Naive thymus-derived CD4-positive, alpha-beta T cell (primary cell): ENCODE measurements at places on chromosomes 11 and 22. TPM values are rescaled to one million over a fixed set of nuclear protein-coding genes. Genes with fewer than 3 reads are reported as not detected.

The ZNRF3 gene
- 0.98 TPM for total RNA-seq

The APLP2 gene
- 51.5 TPM for total RNA-seq

The MMP12 gene
- not detected for total RNA-seq

The STK33 gene
- 0.18 and 0.19 TPM in 2 replicates for total RNA-seq

The CSRP3 gene
- total RNA-seq, result not detected

DNA sequence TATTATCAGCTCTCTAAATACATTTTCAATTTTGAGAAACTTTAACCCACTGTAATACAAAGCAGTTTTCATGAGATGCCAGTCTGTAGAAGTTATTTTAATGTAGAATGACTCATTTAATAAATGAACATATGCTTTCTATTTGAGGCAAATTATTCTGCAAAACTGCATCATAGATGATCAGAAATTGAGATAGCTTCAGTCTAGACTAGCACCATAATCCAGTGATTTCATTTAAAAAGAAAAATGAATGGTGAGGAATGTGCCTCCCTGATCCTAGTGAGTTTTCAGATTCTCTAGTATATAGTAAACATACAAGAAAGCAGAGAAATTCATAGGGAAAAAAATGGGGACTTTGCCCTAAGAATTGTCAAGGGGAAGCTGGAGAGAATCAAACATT, 66.1 kb downstream of the OR5AK2 start:
- no peaks in the 10 kb centered on the region for H3K27me3 ChIP-seq
- DNase-seq, result no peak
- no peaks in the 10 kb centered on the region for H3K4me1 ChIP-seq
- H3K36me3 ChIP-seq, result no peaks in the 10 kb centered on the region

DNA sequence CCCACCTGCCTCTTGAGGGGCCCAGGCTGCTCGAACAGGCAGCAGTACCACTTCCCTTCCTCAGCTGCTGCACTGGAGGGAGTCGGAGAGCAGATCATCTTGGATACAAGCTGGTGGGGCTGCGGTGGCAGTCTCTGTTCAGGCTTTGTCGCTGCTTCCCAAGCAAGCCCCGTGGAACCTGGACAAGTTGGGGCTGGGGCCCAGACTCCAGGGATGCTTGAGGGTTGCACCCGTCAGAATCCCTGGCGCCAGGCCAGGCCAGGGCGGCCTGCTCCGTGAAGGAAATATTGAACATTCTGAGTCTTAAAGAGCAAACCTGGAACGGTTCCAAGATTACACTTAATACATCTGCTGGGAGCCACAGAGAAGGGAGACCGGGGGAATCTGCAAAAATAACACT, 310.1 kb upstream of the SORL1-AS1 start:
- H3K36me3 ChIP-seq, result no peaks in the 10 kb centered on the region
- H3K27ac ChIP-seq, result no peak overlapping the region
- no peaks in the 10 kb centered on the region for H3K4me1 ChIP-seq
- no peaks in the 10 kb centered on the region for H3K27me3 ChIP-seq
- no peak overlapping the region for H3K4me3 ChIP-seq

GRCh38 chr22:36452250-36452977, 29.0 kb downstream of the TXN2 start:
- no peaks in the 10 kb centered on the region for H3K36me3 ChIP-seq
- peak overlapping the region; percentile 12 for H3K4me3 ChIP-seq
- peaks cover 50% of the 10 kb centered on the region for H3K4me1 ChIP-seq
- no peak for DNase-seq
- no peaks in the 10 kb centered on the region for H3K27me3 ChIP-seq

- H3K27ac ChIP-seq, result no peak overlapping the region
- H3K4me3 ChIP-seq, result no peak overlapping the region
- no peaks in the 10 kb centered on the region for H3K36me3 ChIP-seq
- H3K4me1 ChIP-seq, result no peaks in the 10 kb centered on the region
These were observed 31.2 kb downstream of the TREH start for GRCh38 chr11:118648291-118648690.

- no peaks in the 10 kb centered on the region for H3K36me3 ChIP-seq
- no peaks in the 10 kb centered on the region for H3K27me3 ChIP-seq
- no peak overlapping the region for H3K4me3 ChIP-seq
- H3K4me1 ChIP-seq, result no peaks in the 10 kb centered on the region
- no peak for DNase-seq
These were observed 777 bp downstream of the TBX10 start for GRCh38 chr11:67638535-67639437.

DNA sequence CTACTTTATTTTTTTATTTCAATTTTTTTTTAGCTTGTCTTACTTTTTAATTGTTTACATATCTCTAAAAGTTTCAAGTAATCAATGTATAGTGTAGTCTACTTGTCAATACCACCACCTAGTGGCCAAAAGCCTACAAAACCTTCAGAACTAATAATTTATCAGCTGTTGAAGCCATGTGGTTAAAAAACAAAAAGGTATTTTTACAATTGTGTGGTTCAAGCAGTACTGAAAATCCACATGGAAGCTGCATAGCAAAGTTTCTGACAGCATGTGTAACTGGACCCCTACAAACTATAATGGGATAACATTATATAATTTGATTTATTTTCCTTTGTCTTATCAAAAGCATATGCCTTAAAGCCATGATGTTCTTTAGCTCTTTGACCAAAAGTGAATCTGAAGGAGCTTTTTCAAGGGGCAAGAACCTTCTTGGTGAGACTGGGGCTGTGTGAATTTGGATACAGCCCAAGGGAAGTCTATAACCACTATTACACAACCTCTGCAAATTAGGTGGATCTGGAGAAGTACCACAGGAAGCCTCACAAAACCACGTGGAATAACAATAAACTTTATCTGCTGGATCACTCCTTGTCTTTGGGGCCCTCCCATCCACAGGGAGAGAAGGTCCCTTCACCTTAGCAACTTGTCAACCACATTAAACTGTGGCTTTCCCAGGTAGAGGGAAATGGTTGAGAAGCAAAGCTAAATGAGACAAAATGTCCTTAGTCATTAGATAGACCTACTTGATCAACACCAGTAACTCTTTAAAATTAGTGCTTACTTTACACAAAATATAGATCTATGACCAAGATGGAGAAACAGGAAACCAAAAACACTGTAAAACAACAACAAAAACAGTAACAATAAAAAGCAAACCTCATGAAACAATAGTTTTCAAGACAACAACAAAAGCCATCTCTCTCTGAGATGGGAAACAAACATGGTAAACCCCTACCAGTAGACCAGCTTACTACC, 9.9 kb downstream of the NARS2 start:
- no peak overlapping the region for H3K27ac ChIP-seq
- no peak overlapping the region for H3K4me3 ChIP-seq
- DNase-seq, result peak; percentile 64
- H3K36me3 ChIP-seq, result peaks cover 6% of the 10 kb centered on the region
- H3K27me3 ChIP-seq, result no peaks in the 10 kb centered on the region

DNA sequence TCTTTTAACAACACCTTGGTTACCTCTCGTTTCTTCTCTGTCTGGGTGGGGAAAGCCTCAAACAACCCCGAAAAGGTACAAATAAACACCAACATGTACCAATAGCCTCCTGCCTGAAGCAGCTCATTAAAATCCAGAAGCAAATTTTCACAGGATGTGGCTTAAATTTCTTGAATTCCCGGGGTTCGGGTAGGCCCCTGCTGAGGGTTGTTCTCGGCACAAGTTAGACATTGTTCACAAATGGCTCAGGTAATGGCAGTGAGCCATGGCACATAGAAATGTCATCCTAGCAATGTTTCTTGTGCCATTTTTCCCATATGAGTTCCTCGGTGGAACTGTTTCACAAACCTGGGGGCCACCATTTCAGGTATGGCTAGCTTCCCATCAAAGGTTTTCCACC, 19.7 kb upstream of the GLYATL1 start:
- H3K4me1 ChIP-seq, result no peaks in the 10 kb centered on the region
- H3K27ac ChIP-seq, result no peak overlapping the region
- no peak for DNase-seq
- no peak overlapping the region for H3K4me3 ChIP-seq

DNA sequence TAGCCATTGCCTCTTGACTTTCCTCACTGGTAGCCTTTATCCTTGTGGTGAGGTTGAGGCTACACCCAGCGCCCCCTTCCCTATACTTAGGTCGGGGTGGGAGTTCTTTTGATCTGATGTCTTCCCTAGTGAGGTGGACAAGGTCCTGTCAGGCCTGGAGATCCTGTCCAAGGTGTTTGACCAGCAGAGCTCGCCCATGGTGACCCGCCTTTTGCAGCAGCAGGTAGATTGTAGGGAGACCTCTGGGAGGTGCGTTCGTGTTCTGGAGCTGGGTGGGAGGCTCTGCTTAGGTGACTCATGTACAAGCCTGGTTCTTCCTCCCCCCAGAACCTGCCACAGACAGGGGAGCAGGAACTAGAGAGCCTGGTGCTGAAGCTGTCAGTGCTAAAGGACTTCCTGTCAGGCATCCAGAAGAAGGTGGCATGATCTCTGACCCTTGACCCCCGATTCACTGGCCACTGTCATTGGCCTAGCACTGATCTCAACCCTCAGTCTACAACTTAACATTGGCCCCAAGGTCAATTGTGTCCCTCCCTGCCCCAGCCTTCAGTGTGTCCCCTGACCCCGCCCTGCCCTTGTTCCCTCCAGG, 4.9 kb downstream of the INPPL1 start:
- peaks cover 66% of the 10 kb centered on the region for H3K36me3 ChIP-seq
- no peaks in the 10 kb centered on the region for H3K27me3 ChIP-seq
- no peak for DNase-seq
- H3K4me3 ChIP-seq, result no peak overlapping the region

GRCh38 chr22:38107692-38108515, 2.6 kb downstream of the BAIAP2L2 start:
- H3K4me3 ChIP-seq, result no peak overlapping the region
- no peaks in the 10 kb centered on the region for H3K27me3 ChIP-seq
- no peak overlapping the region for H3K27ac ChIP-seq
- DNase-seq, result no peak
- no peaks in the 10 kb centered on the region for H3K36me3 ChIP-seq

DNA sequence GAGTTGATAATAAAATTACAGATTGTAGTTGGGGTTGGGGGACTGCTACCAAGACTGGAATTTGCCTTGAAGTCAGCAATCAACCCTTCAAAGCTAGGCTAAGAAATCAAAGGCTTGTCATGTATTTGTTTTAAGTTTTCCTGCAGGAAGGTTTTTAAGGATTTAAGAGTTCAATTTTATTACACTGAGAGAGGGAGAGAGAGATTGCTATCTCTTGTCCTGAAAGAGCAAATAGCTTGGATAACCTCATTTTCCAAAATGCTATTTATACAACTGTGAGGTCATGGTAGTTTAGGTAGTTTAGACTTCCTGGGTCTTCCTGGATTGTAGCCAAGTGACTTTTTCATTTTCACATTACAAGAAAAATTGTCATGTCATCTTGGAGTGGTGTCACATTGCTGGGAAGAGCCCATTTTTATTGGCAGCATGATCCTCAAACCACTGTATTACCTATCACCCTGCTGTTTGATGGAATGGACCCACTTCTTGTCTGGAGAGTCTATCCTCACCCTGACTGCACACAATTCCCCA, 10.1 kb upstream of the PRSS23 start:
- no peak overlapping the region for H3K27ac ChIP-seq
- H3K36me3 ChIP-seq, result no peaks in the 10 kb centered on the region
- H3K27me3 ChIP-seq, result no peaks in the 10 kb centered on the region
- no peaks in the 10 kb centered on the region for H3K4me1 ChIP-seq
- H3K4me3 ChIP-seq, result no peak overlapping the region
- DNase-seq, result no peak

- H3K36me3 ChIP-seq, result no peaks in the 10 kb centered on the region
- H3K27ac ChIP-seq, result no peak overlapping the region
- H3K27me3 ChIP-seq, result no peaks in the 10 kb centered on the region
- DNase-seq, result no peak
- no peaks in the 10 kb centered on the region for H3K4me1 ChIP-seq
These were observed 600 bp upstream of the GPR83 start for GRCh38 chr11:94401773-94402265.
